ENCODE measurements at places on chromosomes 4 and X. TPM values are rescaled to one million over a fixed set of nuclear protein-coding genes. Genes with fewer than 3 reads are reported as not detected.

FAM90A26 gene
- not detected for total RNA-seq

GAGE1 gene
- not detected for total RNA-seq

PAK3 gene
- total RNA-seq: 0.17 TPM

PFKFB1 gene
- 0.45 TPM for total RNA-seq

PTCHD1 gene
- total RNA-seq: not detected

SLC38A5 gene
- total RNA-seq: 63.6 TPM

NDUFA1 gene
- 32.1 TPM for total RNA-seq

LDB2 gene
- 3.9 TPM for total RNA-seq

NXF3 gene
- total RNA-seq: not detected

SRPK3 gene
- total RNA-seq: 0.59 TPM

CT45A10 gene
- total RNA-seq: not detected

NAT8L gene
- total RNA-seq: under 0.01 TPM

RIBC1 gene
- total RNA-seq: 0.15 TPM

CORIN gene
- 2.4 TPM for total RNA-seq

IL2RG gene
- not detected for total RNA-seq

FAM9C gene
- total RNA-seq: not detected

BCLAF3 gene
- total RNA-seq: 0.84 TPM

LNX1 gene
- total RNA-seq: 0.59 TPM

All from bronchus fibroblast of lung (primary cell).